ENCODE measurements at places on chromosomes 6 and 20. TPM values are rescaled to one million over a fixed set of nuclear protein-coding genes. Genes with fewer than 3 reads are reported as not detected.

LPA gene
- total RNA-seq = not detected

CCM2L gene
- total RNA-seq = 0.11 TPM

SLC22A1 gene
- total RNA-seq = 3.2 TPM

DNA sequence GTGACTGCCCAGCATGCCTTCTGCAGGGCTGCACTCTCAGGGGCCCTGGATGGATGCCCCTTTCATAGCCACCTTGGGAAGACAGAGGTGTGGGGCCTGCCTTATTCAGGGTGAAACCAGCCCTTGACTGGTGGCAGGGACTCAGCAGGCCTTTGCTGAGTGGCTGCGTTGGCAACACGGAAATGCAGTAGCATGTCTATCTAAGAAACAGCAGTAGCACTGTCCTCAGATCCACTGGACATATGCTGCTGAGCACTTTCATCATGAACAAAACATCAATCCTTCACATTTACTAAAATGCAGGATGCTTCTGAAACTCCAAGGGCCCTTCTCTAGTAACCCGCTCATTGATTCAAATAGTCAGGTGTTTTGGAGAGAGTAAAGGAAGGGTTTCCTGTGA is 4.9 kb upstream of the TBXT start:
- no peak for DNase-seq

DNA sequence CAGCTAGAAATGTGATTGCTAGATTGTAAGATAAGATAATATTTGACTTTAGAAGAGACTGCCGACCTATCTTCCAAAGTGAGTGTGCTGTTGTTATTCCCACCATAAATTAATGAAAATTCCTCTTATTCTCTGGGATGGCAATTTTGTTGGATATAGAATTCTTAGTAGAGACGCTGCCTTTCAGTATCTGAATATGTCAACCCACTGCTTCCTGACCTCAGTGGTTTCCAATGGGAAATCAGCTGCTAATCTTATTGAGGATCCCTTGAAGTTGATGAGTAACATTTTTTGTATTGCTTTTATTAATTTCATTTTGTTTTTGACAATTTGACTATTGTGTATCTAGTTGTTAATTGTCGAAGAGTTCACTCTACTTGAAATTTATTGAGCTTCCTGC is 313.0 kb downstream of the BMP2 start:
- no peak for DNase-seq

- DNase-seq = no peak
Observed at GRCh38 chr6:31466466-31466865, 31.5 kb upstream of the MICB start.
